ENCODE measurements at places on chromosomes 6 and 20. TPM values are rescaled to one million over a fixed set of nuclear protein-coding genes. Genes with fewer than 3 reads are reported as not detected.

TFAP2A gene
- 0.23 TPM for total RNA-seq

TRAM2 gene
- 38.0 TPM for total RNA-seq

TSBP1 gene
- total RNA-seq, result not detected

ABHD16B gene
- not detected for total RNA-seq

KHDC1 gene
- total RNA-seq, result 1.8 TPM

DEFB116 gene
- total RNA-seq, result not detected

LAMA4 gene
- 71.4 TPM for total RNA-seq

RIMS1 gene
- total RNA-seq, result 5.7 TPM

TPX2 gene
- total RNA-seq, result 0.75 TPM

NRN1 gene
- 35.9 TPM for total RNA-seq

Data from aorta (tissue), 5 donors.